ENCODE measurements at places on chromosomes 4 and X.
A peak's percentile ranks its signal among the peaks of the same experiment; 100 is the strongest.

GRCh38 chrX:150692296-150692695 lies 900 bp upstream of the MTMR1 start:
- DNase-seq = no peak

- no peak for DNase-seq
Observed at GRCh38 chrX:10117864-10118377, 38.9 kb upstream of the CLCN4 start.

- no peak for DNase-seq
Observed at GRCh38 chr4:93469560-93469959, 359.0 kb upstream of the ATOH1 start.

GRCh38 chr4:42654631-42655268 lies 2.2 kb downstream of the ATP8A1 start:
- DNase-seq = peak; percentile 56

- peak; percentile 38 for DNase-seq
Observed at GRCh38 chr4:149896432-149896831, 80.8 kb upstream of the IQCM start.

DNA sequence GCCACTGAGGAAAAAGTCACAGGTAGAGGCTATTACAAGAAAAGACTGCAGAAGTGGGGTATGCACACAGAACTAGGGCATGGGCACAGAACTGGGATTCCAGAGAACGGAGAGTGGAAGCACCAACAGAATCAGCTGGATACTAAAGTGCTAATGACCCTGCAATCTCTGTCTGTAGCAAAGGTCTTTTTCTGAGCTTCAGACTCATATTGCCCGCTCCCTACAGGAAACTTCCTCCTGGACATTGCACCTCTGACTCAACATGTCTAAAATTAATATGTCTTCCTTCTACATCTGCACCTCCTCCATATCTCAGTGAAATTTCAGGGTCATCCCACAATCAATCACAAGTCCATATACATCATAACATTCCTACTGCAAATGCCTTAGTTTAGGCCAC lies 5.3 kb upstream of the CAMK2D start:
- no peak for DNase-seq

DNA sequence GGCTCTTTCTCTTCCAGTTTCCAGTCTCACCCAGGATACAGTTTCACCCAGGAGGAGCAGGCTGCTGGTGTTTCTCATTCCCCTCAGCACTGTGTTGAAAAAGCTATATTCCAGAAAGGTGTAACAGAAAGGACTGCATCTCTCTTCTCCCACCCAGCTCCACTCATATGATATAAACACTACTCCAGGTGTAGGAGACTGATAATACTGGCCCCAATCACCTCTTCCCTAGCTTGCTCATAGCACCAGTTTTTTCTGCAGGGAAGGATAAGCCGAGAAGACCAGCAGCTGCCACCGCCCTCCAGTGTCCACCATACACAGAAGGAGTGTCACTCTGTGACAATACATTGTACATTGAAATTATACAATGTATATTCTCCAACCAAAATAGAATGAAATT lies 105.5 kb upstream of the STK26 start:
- DNase-seq = no peak

DNA sequence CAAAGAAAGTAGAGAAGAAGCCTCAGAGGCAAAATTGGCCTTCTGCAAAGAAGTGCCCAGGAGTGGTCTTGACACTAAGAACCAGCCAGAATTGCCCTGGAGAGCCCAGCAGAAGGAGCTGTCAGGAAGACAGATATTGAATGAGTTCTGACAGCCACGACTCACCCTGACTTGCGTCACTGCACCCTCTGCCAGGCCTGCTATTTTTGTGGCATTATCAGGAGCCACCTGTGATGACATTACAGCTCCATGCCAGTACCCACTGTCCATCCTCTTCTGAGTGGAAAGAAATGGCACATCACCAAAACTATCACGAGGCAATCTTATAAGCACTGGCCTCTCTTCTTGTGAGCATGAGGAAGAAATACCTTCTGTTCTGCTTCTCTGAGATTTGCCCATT lies 67.7 kb downstream of the SMIM20 start:
- no peak for DNase-seq

DNA sequence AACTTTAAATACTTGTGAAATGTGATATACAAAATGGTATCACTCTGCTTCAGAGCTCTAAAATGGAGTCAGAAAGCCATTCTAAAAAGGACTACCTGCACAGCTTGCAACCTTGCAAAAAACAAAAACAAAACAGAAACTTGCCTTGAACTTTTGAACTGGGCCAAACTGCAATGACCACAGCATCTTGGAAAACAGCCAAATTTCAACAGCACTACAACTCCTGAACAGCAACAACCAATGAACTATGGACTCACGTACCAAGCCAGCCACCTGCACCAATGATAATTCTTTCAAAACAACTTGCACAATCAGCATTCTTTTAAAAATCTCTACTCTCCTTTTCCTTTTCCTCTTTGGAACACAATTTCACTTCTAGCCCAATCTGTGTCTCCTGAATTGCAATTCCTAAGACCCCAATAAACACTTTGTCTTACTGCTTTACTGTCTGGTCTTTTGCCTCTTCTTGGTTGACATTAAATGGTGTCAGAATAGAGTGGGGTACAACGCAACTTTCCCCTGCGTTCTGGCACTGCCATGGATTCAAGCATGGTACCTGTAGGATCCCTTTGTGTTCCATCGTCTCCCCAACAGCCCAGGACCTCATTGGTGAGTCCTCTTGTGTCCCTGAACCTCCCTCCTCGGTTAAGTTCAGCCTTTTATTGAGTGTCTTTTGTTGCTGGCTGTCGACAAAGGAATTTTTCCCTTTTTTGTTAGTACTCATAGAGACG lies 35.7 kb upstream of the FMR1 start:
- no peak for DNase-seq

DNA sequence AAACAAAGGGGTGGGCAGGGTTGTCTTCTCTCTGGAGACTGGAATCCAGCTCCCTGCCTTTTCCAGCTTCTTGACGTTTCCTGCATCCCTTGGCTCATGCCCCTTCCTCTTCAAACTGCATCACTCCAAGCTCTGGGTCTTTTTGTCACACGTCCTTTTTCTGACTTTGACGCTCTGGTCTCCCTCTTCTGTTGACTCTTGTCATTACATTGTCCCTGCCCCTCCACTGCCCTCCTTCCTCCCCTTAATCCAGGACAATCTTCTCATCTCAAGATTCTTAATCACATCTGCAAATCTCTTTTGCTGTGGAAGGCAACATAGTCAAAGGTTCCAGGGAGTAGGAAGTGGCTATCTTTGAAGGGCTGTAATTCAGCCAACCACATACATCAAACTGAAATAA lies 178.3 kb downstream of the TMA16 start:
- no peak for DNase-seq

DNA sequence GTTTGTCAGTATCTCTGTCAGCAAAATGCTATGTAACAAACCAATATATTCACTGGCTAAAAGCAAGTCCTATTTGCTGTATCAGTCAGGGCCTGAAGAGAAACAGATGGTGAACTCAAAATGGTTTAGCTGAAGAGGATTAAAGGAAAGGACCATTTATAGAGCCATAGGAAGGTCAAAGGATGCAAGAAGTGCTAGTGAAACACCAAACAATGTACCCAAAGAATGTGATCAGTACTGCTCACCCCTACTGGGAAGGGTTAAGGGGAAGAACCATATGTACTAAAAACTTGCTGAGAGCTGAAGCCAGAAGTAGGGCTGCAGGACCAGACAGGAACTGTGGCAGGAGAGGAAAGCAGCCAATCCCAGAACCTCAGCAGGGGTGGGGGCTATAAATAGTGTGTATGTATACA lies 479.3 kb downstream of the INPP4B start:
- DNase-seq = no peak

DNA sequence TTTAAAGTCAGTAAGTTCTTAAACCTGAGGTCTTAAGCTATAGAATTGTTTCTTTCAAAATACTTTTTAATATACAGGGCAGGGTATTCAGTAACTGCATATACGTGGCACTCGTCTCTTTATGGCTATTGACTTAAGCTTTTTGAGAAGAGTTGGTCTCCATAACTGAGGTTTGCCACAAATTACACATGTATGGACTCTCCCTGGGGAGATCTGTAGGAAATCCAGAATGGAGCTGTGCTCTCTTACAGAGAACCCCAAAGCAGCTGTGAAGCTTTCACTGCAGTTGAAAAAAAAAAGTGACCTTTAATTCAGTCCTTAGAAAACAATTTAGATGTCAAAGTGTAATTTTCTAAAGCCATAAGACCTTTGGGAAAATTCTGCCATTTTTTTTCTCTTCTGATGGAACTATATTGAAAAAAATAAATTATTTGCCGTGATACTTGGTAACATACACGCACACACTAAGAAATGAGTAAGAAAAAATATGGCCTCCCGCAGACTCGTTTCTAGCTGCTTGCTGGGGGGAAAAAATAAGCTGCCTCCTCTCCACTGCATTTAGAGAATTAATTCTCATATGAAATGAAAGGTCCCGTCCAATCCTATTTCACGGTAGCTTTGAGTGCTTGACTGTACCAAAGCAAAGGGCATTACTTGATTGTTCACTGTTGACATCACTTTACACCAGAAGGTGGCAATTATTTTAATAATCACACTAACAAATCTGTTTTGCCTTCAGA lies 159.4 kb upstream of the TENM3 start:
- no peak for DNase-seq

- no peak for DNase-seq
Observed at GRCh38 chr4:46993075-46994006, at the start of gene GABRA4. TSS of gene GABRA4 (minus strand) at chr4:46993581. CDS start at chr4:46993424, 157 bp downstream.

- DNase-seq = no peak
Observed at GRCh38 chrX:13346646-13347045, 26.8 kb upstream of the ATXN3L start.

DNA sequence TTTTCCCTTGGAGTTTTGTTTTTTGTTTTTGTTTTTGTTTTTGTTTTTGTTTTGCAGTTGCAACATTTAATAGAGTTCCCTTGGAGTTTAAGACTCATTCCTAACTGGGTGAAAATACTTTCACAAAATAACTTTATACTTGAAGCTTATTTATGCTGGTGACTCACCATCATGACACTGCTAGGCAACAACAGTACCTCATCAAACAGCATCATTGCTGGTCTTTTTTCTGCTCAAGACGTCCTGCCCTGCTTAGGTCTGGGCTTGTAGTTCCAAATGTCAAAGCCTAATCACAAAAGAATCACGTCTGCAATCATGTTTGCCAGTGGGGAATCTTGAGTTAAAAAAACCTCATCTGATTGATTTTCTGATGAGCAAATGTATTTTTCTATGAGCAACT lies 105.7 kb upstream of the PRPS2 start:
- no peak for DNase-seq

- no peak for DNase-seq
Observed at GRCh38 chr4:16537926-16538325, 311.7 kb upstream of the TAPT1 start.
